Activated CD8-positive, alpha-beta memory T cell treated with anti-CD3 and anti-CD28 coated beads for 48 hours (primary cell): ENCODE measurements at places on chromosomes 3 and 15.

GRCh38 chr3:31659246-31659645 is 126.5 kb downstream of the STT3B start:
- DNase-seq = no peak

DNA sequence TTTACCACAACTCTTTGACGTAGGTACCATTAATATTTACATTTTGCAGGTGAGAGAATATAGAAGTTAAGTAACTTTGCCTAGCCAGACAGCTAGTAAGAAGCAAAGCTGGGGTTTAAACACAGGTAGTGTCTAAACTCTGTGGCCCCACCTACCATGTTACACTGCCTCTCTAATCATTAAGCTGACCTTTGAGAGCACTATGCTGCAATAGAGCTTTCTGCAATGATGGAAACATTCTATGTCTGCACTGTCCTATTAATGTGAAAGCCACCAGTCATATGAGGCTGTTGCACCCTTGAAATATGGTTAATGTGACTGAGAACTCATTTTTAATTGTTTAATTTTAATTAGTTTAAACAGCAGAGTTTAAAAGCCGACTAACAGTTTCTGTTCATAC is 6.3 kb upstream of the RARB start:
- no peak for DNase-seq

DNA sequence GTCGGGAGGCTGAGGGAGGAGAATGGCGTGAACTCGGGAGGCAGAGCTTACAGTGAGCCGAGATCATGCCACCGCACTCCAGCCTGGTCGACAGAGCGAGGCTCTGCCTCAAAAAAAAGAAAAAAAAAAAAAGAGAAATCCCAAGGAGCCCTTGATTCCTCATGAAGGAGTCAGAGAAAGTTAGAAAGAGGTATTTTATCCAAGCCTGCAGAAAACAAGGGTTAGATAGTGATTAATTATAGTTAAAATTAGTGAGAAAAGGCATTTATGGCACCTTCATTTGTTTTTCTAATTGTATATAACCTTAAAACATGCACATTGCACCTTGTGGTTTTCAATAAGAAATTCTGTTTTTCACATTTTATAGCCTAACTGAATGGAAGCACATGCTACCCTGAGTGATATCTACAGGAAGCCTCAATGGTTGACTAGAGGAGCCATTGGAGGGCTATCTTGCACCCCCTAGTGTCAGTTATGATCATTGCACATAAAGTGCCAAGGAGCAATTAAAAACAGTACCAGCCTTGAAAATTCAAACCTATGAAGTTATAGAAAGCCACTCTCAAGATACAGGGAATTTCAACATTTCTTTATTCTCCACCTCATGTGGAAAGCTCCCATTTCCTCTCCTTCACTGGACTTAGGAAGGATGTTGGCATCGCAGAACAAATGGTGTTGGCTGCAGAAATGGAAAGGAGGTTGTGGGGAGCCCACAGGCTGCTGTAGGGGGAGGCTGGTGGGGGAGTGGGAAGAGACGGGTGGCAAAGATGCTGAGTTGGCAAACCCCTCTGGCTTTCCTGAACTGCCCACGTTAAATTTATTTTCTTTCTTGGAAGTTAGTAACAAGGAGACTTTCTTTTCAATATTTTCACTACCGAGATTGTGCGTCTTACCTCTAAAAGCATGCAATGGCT is 48.5 kb downstream of the ITGA11 start:
- no peak for DNase-seq

GRCh38 chr15:38894243-38894948 is 329.8 kb upstream of the RASGRP1 start:
- DNase-seq = no peak

DNA sequence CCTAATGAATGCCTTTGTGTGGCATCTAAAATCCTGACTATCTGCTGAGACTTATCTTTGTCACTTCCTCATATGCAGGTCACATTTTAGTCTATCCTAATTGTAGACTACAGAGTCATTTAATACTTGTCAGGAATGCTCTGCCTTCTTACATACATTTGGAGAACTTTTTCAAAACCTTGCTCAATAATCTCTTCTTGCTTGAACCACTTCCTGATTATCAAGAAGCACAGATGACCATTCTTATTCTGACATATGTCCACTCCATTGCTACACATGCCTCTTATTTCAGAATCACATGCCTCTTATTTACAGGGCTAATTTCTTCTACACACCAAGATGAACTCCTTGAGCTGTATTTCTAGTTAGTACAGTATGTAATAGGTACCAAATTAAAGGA is 400.3 kb downstream of the TBC1D5 start:
- no peak for DNase-seq

DNA sequence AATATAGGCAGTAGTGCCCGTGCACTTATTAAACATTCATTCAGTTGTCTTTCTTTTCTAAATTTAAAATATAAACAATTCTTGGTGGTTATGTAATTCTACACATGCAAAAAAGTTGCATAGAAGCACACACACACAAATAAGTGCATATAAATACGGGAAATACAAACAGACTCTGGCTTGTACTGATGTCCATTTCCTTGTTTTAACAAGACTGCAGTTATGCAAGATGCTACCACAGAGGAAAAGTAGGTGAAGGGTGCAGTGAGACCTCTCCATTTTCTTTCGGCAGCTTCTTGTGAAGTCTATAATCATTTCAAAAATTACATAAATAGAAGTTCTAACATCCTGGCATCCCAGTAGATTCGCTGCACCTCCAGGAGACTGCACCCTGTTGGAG is 130.6 kb upstream of the BCL6 start:
- DNase-seq = no peak

GRCh38 chr3:185152410-185153170 is at the start of gene C3orf70:
C3orf70 (minus strand) TSS chr3:185153060; CDS start chr3:185152823, 237 bp downstream.
- DNase-seq = no peak

DNA sequence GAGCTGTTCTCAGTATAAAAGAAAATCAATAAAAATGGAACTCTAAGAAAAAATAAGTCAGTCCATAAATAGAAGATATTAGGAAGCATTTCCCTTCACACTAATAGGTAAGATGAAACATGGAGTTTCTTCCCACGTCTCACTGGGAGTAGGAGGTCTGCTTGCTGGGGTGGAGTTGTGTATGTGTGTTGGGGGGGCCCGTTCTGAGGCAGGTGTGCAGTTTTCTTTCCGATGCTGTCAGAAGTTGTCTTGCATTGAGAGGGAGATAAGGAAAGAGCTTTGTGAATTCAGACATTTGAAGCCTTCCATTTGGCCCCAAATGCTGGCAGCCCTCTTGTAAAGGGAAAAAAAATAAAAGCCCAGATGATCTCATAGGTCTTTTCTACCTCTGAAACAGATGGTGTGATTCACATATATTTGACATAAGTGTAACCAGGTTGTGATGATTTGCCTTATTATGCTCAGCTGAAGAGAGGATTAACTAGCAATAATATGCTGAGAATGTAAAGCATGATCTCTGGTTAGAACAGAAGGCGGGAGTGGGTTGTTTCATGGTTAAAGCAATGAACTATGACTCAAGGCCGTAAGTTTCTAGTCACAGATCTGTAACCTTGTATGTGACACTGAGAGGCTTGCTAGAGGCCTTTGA is 8.8 kb downstream of the RASGRP1 start:
- no peak for DNase-seq

- no peak for DNase-seq
These were observed 25.1 kb upstream of the BCL2L10 start for GRCh38 chr15:52137432-52138357.

DNA sequence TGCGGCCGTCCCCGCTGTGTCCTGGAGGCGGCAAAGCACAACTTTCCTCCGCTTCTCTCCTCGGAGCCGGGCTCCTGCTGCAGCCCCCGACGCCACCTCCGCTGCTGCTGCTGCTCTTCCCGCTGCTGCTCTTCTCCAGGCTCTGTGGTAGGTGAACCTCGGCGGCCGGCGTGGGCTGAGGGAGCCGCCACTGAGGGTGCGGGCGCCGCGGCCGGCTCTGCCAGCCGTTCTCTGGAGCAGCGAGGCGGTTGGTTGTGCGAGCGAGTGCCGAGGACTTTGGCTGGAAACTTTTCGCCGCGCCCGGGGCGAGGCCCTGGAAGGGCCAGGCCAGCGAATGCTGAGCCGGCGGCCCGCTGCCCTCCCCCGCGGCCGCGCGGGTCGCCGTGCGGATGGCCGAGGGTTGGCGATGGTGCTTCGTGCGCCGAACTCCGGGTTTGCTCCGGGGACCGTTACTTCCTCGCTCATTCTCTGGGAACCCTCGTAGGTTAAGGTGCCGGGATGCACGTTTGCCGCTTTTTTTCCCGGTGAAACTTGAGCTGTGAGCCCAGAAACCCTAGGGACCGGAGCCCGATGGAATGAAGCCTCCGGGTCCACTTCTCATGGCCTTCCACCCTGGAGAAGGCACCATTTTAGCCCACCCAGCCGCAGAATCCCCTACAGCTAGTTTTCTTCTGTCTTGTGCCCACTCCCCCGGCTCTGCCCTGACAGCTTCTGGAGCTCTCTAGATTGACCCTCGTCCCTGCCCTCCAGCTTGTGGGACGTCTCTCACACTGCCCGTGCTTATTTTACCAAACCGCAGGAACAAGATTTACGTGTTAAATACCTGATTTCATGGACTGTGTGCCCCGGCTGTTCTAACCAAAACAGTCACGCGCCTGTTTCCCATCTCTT is 660 bp downstream of the NECTIN3 start:
- peak; percentile 8 for DNase-seq

- no peak for DNase-seq
These were observed 957.1 kb downstream of the FHIT start for GRCh38 chr3:60294181-60294580.

GRCh38 chr3:171458071-171458863 is 1.9 kb downstream of the TNIK start:
- DNase-seq = no peak

- no peak for DNase-seq
These were observed 98.8 kb upstream of the MB21D2 start for GRCh38 chr3:193016437-193016901.
